Epithelial cell of prostate (primary cell): ENCODE measurements at places on chromosomes 6 and 20.

DNA sequence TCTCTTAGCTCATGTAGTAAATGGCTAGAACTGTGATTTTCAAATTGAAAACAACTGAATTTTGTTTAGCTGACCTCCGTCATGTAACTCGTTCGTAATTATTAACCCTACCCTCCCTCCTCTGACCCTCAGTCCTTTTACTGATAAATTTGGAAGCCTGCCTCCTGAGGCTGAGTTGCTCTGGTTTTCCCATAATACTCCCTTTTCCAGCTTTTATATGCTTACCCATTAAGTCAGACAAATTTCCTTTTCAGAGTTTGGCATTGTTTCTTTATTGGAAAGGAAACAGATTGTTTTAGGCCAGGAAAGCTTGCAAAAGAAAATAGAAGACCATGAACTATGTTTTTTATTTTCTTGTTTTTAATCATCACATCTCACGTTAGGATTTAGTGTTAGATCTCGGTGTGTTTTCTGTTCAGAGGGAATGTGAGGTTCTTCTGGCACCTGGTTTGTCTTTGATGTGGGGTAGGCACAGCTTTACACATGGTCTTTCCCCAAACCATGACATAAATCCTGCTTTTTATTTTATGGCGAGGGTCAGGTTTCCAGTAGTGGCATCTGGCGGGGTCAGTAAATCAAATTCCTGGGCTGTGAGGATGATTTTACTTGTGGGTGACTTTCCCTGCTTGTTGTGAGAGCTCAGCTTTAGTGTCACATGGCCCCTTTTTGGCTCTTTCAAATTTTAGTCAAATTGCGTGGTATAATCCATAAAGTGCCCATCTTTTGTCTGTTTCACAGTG is 24.5 kb downstream of the PLCB4 start:
- DNase-seq, result no peak

DNA sequence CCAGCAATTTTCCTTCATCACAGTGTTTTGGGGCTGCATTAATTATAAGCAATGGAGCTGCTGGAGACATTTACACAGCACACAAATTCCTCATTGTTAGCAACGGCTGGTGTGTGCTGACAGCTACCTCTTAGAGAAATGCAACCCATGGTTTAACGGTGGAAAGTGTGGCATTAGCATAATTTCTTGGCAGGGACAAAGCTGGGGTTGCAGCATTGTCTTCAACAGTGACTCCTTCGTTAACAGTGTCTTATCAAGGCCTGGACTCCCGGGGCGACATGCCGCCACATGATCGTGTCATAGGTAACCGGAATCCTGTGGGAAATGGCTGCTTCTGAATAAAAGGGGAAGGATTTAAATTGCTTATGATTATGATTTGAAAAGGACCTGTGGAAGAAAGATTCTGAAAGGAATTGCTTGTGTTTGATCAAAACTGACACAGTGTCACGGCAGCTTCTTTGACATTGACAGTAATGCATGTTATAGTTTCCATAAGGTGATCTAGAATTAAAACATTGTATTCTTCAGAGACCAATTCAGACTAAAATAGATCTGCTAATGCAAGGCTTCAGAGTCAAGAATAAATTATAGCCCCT is 128.0 kb downstream of the UST start:
- DNase-seq, result no peak

- DNase-seq, result no peak
Observed at GRCh38 chr6:63803371-63803770, 167.8 kb downstream of the PHF3 start.

- DNase-seq, result no peak
Observed at GRCh38 chr20:49272654-49273053, 5.2 kb downstream of the ZNFX1 start.
